ENCODE measurements at places on chromosomes 6 and 20.
A peak's percentile ranks its signal among the peaks of the same experiment; 100 is the strongest.

GRCh38 chr6:136038531-136038930, 187.0 kb downstream of the PDE7B start:
- no peak for DNase-seq

DNA sequence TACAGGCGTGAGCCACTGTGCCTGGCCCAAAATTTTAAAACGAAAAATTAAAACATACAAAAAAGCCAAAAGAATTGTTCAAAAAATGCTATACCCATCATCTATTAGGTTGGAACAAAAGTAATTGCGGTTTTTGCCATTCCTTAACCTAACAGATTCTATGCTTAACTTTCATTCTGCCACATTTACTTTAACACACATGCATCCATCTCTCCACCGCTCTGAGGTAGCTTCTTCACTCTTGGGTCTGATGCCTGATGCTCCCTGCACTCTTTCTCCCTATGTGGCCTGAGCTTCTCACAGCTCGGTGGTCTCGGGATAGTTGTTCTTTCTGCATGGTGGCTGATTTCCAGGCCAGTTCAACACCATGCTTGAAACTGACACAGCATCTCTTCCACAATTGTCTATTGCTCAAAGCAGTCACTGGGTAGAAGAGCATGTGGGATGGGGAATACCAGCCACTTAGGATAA, 4.7 kb upstream of the MANBAL start:
- no peak for DNase-seq

- DNase-seq: no peak
Measured at GRCh38 chr6:74785236-74785635, 420.6 kb downstream of the COL12A1 start.

GRCh38 chr20:50464026-50464724, 46.0 kb upstream of the PTPN1 start:
- DNase-seq: no peak

GRCh38 chr20:3721912-3722311, 9.5 kb upstream of the SIGLEC1 start:
- DNase-seq: no peak

DNA sequence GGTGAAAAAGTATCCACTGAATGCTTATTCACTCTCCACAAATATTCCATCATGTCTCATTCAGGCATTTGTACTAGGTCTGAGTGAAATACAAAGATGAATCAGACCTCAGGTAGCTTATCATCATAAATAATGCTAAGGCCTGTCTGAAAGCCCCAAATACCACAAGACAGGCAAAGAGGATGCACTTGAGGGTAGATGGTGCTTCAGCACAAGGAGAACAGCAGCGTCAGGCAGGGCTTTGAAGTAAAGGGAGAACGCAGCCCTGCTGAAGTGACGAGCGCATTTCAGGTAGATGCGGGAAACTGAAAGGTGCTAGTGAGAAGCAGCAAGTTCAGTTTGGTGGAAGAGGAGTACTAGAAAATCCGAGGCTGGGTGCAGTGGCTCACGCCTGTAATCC, 38.7 kb downstream of the MAP3K5 start:
- peak; percentile 30 for DNase-seq

GRCh38 chr6:149128489-149129145, 188.9 kb upstream of the TAB2 start:
- no peak for DNase-seq

- DNase-seq: no peak
Measured at GRCh38 chr6:30340589-30341054, 4.3 kb upstream of the RPP21 start.

DNA sequence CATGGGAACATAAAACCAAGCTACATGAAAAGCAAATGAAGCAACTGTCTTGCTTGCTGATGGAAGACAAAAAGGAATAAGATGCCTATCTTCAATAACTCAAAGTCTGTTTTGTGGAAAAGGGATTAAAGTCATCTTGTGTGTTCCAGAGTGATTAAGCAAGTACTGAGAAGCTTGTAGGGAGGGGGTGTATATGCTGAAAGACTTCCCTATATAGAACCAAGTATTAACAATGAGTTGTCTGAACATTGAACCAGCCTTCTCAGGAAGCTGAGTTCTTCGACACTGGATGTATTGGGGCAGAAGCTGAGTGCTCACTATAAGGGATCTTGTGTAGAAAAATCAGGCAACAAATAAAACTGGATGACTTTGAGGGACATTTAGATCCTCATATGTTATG, 451.8 kb downstream of the CD83 start:
- DNase-seq: no peak

DNA sequence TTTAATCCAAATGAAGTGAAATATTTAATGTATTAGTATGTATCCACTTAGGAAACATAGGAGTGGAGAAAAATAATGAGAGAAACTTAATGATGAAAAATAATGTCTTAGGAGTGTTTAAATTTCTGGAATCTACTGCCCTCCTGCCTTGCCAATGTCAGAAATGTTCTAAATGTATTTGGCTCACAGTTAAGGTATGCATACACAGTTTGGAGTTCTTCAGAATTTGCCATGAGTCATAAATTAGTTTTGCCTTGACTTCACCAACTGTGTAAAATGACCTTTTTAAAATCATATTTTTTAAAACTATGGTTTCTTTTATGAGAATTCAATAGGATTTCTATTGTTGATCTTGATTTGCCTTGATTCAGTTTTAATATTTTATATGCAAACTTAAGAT, 191.7 kb upstream of the HSF2 start:
- DNase-seq: no peak

DNA sequence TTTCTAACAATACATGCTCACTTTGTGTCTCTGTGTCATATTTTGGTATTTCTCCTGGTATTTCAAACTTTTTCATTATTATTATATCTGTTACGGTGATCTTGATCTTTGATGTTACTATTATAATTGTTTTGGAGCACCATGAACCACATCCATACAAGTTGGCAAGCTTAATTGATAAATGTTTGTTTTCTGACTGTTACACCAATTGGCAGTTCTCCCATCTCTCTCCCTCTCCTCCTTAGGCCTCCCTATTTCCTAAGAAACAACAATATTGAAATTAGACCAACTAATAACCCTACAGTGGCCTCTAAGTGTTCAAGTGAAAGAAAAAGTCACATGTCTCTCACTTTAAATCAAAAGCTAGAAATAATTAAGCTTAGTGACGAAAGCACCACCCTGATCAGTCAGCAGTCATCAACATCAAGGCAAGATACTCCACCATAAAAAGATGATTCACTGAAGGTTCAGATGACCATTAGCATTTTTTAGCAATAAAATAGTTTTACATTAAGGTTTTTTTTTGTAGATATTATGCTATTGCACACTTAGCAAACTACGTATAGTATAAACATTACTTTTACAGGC, 61.5 kb downstream of the IBTK start:
- DNase-seq: no peak

DNA sequence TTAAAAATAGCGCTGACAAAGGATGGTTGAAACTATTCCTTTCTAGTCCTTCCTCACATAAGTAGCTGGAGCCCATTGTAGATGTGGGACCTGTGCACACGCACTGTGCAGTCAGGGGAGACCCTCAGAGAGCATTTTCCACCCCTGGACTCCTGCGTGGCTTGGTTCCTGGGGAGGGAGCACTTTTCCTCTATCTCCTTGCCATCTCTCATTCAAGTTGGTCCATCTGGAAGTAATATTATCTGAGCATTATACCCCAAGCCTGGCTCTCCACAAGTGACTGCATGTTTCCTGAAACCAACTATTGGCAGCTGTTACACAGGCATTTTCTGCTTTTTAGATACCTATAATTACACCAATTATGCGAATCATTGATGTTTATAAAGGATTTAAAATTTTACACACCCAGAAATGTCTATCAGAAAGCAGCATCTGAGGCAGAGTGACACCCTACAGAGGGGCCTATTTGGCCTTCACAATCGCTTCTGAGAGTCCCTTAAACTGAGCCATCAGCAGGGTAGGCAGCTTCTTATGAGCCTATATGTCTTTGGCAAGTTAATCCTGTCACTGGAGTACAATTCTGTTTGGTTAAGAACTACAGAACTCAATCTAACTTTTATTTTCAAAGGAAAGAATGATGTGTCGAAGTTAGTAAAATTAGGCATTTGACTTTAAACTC, 18.7 kb downstream of the SOX4 start:
- DNase-seq: no peak

DNA sequence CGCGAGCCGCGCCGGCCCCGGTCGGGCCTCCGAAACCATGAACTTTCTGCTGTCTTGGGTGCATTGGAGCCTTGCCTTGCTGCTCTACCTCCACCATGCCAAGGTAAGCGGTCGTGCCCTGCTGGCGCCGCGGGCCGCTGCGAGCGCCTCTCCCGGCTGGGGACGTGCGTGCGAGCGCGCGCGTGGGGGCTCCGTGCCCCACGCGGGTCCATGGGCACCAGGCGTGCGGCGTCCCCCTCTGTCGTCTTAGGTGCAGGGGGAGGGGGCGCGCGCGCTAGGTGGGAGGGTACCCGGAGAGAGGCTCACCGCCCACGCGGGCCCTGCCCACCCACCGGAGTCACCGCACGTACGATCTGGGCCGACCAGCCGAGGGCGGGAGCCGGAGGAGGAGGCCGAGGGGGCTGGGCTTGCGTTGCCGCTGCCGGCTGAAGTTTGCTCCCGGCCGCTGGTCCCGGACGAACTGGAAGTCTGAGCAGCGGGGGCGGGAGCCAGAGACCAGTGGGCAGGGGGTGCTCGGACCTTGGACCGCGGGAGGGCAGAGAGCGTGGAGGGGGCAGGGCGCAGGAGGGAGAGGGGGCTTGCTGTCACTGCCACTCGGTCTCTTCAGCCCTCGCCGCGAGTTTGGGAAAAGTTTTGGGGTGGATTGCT, 1.3 kb downstream of the VEGFA start:
- peak; percentile 52 for DNase-seq

DNA sequence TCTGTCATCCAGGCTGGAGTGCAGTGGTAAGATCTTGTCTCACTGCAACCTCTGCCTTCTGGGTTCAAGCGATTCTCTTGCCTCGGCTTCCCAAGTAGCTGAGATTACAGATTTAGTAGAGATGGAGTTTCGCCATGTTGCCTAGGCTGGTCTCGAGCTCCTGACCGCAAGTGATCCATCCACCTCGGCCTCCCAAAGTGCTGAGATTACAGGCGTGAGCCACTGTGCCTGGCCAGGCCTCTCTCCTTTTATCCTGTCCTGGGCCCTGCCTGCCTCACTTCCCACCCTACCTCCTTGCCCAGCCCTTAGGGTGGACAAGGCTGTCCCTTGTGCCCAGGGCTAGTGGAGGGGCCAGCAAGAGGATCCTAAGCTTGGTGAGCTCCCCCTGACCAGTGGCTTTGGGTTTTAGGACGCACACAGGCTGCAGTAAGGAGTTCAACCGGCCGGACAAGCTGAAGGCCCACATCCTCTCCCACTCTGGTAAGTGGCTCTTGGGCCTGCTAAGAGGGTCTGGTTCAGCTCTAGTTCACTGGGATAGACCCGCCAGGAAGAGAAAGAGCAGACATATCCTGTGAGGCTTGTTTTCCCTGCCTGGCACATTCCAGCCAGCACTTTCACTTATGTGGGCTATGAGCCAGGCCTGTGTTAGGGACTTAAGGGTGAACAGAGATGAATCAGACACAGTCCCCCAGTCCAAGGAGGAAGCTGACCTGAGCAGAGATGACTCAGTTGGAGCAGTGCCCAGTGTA, 21.9 kb upstream of the CHMP4B start:
- no peak for DNase-seq
